ENCODE measurements at places on chromosomes 3 and 15. TPM values are rescaled to one million over a fixed set of nuclear protein-coding genes. Genes with fewer than 3 reads are reported as not detected.

The ANAPC13 gene
- 54.6 TPM for total RNA-seq

The TTLL13 gene
- 0.08 TPM for total RNA-seq

The LAMB2 gene
- total RNA-seq: 246 TPM

The RAD51 gene
- total RNA-seq: 4.2 TPM

The RABL3 gene
- 10.9 TPM for total RNA-seq

The CGNL1 gene
- 0.39 TPM for total RNA-seq

The CCNB2 gene
- 36.6 TPM for total RNA-seq

The C15orf62 gene
- not detected for total RNA-seq

The MAP1A gene
- 29.1 TPM for total RNA-seq

The SLC28A2 gene
- not detected for total RNA-seq

The CFAP161 gene
- total RNA-seq: not detected

The TMEM212 gene
- total RNA-seq: not detected

The CPN2 gene
- not detected for total RNA-seq

The CCR2 gene
- total RNA-seq: not detected

The CEP19 gene
- 3.4 TPM for total RNA-seq

The FGF7 gene
- total RNA-seq: 162 TPM

The ARPP21 gene
- 0.24 TPM for total RNA-seq
